Activated T-helper 1 cell treated with Interleukin-2 at 50 U/mL for 16 hours (primary cell): ENCODE measurements at places on chromosomes 11 and 22.

GRCh38 chr11:3953327-3953726, 97.9 kb downstream of the STIM1 start:
- DNase-seq: no peak

DNA sequence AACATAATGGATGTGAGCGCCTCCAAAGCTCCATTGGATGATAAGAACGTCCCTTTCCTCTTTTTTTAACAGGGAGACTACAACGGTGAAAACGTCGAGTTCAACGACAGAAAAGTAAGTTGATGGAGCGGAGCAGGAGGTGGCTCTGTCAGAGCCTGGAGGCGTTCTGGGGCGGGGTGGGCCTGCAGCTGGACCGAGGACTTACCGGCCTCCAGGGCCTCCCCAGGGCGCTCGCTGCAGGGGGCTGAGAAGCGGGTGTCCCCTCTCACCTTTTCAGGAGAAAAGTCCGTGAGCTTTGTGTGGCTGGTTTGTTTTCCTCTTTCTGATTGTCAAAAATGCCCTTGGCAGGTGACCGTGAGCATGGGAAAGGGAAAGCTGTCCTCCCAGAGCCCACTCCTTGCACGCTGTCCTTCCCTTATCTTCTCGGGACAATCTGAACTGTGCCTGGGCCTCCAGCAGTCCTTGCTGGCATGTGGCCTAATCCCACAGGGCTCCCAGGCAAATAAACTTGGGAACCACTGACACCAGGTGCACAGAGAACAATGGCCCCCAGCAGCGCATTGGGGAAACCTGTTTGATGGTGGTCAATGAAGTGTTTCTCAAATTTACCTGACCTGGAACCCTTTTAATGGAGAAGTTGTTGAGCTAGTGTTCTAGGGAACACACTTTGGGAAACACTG, 38.4 kb downstream of the ANO1 start:
- no peak for DNase-seq

GRCh38 chr22:36055376-36056295, 27.0 kb upstream of the RBFOX2 start:
- no peak for DNase-seq

DNA sequence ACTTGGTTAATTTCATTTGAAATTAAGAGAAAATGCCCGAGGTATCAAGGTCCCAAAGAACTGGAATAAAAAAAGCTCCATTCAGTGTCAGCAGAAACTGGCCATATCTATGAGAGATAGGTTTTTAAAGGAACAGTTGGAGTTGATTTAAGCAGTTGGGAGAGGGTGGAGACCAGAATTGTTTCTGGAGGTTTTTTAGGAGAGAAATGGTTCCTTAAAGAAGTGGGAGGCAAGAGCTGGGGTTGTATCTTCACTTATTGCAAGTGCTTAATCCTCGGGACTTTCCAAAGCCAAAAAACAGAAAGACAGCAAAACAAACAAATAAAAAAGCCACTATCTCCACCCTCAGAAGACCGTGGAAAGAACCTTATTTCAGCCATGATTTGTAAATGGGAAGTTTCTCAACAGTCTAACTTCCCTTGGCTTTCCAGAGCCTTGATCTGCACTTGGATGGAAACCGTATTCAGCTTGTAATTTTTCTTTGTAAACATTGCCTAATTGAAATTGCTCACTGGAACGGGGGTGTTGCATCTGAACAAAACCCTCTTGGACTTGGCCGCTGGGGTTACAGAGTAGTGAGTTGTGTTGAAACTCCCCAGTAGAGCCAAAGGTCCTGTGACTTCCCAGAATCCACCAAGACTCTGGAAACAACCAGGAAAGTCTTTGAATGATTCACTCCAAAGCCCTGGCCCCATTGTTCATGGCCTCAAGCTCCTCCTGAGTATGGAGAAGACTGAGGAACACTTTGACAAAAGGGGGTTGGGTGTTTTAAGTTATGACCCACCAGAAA, 115.6 kb downstream of the SLC1A2 start:
- no peak for DNase-seq

DNA sequence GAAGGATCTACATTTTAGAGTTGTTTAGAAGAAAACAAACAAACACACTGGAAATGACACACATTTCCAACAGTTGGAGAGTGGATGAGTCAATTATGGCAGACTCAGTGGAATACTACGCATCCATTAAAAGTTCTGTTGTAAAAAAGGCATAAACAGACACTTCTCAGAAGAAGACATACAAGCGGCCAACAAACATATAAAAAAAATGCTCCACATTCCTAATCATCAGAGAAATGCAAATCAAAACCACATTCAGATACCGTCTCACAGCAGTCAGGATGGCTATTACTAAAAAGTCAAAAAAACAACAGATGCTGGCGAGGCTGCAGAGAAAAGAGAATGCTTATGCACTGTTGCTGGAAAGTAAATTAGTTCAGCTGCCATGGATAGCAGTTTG, 298.2 kb downstream of the DDX10 start:
- no peak for DNase-seq

GRCh38 chr22:42490243-42490832, 29.3 kb downstream of the RRP7A start:
- no peak for DNase-seq

GRCh38 chr11:65997286-65997685, 4.7 kb downstream of the EIF1AD start:
- no peak for DNase-seq

DNA sequence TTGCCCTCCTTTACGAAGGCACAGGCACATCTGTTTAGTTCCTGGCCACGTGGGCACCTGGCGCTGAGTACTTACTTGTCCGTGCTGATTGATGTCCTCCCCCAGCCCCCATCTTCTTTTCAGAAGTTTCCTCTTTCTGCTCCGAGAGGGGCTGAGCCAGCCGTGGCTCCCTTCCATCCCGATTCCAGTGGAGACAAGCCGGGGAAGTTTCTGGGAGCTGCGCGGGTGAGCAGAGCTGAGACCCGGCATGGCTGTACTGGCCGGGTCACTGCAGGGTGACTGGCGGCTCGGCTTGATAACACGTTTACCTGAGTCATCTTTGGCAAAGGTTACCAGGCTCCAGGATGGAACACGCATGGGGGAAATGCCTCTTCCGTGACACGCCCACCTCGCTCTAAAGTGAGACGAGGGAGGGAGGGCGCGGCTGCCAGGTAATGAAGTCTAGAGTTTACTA, 45.4 kb upstream of the ATXN10 start:
- no peak for DNase-seq
